ENCODE measurements at places on chromosomes 5 and 9.

DNA sequence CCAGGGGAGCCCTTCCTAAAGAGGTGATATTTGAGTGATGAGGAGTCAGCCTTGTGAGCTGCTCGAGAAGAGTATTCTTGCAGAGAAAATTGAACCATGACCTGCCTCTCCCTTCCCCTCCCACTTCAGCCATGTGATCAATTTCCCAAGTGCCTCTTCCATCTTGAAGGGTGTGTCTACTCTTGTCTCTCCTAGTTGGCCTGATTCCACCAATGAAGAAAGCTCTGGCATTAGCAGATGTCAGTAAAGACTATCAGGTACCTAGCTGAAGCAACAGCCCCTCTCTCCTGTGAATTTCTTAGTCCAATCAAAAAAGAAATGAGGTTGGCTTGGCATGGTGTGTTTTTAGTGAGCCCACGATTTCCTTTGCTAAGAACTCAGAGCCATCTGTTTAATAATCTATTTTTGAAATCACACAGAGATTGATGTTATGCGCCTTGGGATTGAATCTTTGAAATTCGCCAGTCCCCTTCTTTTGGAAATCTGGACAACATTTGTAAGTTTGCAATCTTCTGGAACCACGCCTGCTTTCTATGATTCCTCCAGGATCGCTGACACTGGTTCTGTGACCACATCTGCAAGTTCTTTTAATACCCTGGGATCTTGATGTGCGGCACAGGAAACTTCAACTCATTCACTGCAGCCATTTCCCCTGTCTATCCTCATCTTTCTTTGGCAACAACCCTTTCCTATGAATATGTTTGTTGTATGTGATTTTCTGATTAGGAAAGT, 404.6 kb downstream of the DMRT2 start:
- DNase-seq, result no peak

DNA sequence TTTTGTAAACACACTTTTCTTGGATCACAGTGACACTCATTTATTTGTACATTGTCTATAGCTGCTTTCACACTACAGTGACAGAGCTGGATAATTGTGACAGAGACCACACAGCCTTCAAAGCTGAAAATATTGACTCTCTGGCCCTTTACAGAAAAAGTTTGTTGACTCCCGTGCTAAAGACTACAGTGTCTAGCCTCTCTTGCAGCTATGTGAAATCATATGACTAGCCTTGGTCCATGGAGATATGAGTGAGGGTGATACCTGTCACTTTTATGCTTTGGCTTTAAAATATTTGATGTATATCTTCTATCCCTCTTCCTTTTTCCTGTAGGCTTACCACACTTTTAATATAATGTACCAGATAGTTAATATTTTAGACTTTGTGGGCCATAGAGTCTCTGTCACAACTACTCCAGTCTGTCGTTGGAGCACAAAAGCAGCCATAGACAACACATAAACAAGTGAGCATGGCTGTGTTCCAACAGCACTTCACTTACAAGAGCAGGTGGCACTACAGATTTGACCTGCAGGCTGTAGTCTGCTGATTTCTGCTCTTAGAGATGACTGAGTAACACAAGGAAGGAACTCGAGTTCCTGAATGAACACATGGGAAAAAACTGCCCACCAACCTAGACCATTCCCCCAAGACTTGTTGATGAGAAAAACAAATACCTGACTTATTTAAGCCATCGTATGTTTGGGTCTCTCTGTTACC, 73.5 kb upstream of the ANKRD55 start:
- no peak for DNase-seq

GRCh38 chr5:43065948-43066798, 26.1 kb upstream of the ANXA2R start:
- DNase-seq, result peak; percentile 77

GRCh38 chr5:3490957-3491507, 104.6 kb upstream of the IRX1 start:
- no peak for DNase-seq

GRCh38 chr5:14816999-14817761, 54.4 kb downstream of the ANKH start:
- DNase-seq, result no peak

- DNase-seq, result no peak
Observed at GRCh38 chr9:91534374-91534773, 110.7 kb upstream of the NFIL3 start.

DNA sequence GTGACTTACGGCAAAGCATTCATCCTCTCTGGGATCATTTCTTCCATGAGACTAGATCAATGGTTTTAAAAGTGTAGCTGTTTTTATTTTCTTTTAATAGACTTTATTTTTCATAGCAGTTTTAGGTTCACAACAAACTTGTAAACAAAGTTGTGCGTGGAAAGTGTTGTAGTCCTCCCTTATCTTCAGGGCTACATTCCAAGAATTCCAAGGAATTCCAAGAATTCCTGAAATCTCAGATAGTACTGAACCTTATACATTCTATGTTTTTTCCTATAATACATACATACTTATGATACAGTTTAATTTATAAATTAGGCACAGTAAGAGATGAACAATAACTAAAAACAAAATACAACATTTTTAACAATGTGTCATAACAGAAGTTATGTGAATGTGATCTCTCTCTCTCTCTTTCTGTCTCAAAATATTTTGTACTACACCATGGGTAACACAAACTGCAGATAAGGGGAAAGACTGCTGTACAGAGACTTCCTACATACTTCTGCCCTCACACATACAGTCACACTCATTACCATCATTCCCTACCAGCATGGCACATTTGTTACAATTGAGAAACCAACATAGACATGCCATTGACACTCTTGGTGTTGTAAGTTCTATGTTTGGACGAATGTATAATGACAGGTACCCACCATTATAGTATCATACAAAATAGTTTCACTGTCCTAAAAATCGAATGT, 1933.2 kb upstream of the WWC1 start:
- DNase-seq, result no peak

GRCh38 chr5:93607367-93608258, 24.6 kb downstream of the NR2F1 start:
- DNase-seq, result peak; percentile 60

GRCh38 chr9:133105461-133105770, 15.6 kb downstream of the RALGDS start:
- no peak for DNase-seq

DNA sequence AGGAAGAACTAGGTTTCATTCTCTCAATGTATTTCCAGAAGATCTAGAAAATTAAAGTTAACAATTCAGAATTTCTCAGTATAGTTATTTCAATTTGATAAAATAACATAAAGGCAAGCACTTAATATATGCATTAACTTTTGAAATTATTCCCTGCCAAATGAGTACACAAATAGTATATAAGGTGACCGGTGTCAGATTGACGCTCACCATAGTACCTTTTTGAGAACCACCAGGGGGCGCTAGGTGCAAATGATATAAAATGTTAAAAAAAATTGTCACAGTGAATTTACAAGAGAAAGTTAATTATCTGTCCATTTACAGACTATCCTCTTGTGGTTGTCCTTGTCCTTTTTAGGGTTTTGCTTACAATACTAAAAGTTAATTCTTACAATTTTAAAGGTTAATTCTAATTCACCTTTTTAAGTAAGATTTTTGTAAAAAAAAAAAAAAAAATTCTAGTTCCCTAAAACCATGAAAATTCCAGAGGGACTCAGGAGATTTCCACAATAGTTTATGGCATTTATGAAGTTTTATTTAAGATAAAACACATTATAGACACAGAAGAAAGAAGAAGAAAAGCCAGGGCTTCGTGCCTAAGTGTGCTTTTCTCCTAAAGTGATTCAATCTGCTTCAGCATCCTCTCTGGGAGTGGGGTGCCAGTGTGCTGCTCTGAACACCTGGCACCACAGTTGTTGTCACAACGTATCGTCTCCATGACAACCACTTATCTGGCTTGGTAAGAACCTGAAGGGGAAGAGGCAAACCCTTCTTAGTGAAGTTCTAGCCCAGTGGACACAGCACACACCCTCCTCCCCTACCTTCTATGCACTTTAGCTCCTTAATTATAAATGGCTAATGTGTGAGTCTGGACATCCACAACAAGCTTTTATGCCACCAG, 1.7 kb downstream of the ADAMTS16 start:
- DNase-seq, result peak; percentile 58

- no peak for DNase-seq
Observed at GRCh38 chr5:122063836-122064235, 14.2 kb downstream of the LOX start.

DNA sequence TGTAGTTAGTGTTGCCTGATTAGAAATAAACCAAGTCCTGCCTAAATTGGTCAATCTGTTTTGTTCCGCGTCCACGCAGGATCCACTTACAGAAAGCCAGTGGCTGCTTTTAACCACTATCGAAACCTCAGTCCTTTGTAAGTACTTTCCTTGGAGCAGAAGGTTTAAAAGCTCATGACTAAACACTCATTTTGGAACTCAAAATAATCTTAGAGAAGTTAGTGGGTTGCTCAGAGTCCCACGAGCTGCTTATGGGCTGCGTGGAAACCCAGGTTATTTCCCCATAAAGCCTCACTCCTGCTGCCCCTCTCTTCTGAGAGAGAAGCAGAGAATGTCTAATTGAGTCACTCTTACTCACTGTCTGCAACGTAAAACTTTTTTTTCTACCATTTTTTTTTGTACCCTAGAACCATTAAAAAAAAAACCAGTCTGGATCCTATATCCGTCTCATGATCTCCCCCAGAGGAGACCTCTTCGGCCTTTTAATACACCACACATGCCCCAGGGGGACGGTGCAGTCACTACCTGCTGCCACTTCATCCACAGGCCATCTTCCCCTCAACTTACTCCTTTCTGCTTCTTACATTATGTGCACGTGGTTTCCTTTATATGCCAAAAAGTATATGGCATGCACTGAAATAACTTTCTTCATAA, 7.6 kb downstream of the BASP1 start:
- no peak for DNase-seq

- DNase-seq, result no peak
Observed at GRCh38 chr9:4099976-4100735, 199.7 kb downstream of the GLIS3 start.

DNA sequence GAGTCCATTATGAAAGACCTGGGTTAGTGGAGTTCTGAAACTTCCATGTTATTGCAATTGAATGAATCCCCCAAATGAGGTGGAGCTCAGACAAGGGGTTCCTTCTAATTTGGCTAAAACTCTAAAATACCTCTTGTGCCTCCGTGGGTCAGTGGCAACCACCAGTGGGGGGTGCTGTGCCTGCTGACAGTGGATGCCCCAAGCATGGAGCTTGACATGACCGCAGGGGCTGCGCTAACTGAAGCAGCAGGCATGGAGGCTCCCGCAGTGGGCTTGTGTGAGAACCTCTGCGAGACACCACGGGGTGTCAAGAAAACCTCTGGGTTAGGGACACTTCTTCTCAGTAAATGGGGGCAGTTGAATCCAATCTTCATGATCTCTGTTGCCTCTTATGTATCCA, 200.5 kb downstream of the DRD1 start:
- no peak for DNase-seq

- DNase-seq, result no peak
Observed at GRCh38 chr5:32279223-32279622, 33.5 kb downstream of the MTMR12 start.

DNA sequence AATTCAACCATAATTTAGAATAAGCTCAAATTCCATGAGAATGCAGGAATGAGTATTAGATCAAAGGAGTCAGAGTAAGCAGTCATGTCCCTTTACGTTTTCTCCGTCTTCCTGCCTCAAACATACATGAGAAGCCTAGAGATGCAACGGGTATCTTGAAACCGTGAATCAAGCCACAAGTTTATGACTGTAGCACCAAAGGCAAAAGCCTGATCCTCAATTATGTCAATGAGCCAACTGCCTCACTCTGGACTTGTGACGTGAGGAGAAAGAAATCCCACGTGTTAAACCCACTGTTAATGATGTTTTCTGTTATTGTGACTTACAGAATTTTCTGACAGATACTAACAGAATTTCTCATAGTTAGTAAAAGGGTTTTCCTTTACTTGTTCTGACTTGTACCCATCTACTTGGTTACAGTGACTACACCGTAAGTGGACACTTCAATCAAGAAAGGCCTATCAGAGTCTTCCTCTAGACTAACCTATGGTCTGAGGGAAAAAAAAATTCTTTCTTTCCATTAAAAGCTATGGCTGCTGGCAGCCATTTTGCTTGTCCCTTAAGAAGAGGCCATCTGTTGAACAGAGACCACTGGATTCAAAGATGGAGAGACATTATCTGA, 35.3 kb upstream of the HK3 start:
- DNase-seq, result no peak

GRCh38 chr9:32992595-32993238, 8.7 kb downstream of the APTX start:
- DNase-seq, result no peak

GRCh38 chr5:134046330-134046729, 41.6 kb upstream of the VDAC1 start:
- no peak for DNase-seq

DNA sequence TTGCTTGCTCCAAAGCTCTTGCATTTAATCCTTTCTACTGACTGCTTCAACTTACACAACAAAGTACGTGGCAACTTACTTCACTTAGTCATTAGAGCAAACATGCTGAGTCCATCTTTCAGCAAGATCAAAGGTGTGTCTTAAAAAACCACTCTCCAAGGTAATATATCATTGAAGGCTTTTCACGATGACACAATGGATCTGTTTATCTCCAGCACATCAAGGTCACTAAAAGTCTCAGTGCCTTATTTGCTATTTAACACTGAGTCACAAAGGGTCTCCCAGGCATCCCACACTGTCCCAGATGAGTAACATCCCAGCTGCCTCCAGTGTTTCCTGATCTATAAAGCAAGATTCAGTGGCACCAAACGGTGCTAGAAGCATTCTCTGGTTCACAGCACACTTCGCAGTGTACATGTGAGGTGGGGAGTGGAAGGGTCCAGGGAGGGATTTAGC, 3.7 kb upstream of the CLK4 start:
- DNase-seq, result no peak

DNA sequence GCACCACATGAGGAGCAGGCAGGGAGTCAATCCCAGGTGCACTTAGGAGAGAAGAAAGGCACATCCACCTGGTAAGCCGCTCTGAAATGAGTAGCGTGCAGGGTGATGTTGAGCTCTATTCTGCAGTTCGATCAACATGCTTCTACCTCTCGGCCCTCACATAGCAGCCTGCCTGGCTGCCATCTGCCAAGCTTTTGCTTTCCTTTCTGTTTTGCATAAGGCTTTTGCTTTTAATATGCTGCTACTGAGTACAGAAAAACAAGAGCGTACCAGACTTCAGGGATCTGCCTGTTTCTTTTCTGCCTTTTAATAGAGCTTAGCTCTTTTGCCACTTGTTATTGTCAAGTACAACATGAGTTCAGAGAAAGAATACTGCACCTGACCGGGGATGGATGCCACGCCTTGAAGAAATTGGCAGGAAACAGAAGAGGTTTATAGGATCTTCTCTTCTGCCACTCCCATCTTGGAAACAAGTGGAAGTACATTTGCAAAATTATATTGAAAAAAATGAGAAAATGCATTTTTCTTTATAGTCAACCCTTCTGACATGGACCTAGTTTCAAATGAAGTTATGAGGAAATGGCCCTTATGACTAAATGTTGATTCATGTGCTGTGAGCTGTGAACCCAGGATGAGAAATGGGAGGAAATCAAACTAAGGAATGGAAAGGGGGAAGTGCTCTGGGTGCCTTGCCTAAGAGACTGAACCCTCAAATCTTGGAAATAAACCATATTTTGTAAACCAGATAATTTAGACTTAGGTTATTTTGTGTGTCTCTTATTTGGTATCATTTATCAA, 4.0 kb upstream of the FCHO2 start:
- DNase-seq, result no peak

GRCh38 chr5:108747774-108748400, at the start of gene FER:
TSS of gene FER (plus strand) at chr5:108747897. CDS start at chr5:108798183, 50,286 bp downstream.
- DNase-seq, result peak; percentile 80
